ENCODE measurements at places on chromosomes 4 and X.
A peak's percentile ranks its signal among the peaks of the same experiment; 100 is the strongest.

GRCh38 chrX:150229030-150229429 lies 134.1 kb upstream of the MAMLD1 start:
- no peak for DNase-seq

DNA sequence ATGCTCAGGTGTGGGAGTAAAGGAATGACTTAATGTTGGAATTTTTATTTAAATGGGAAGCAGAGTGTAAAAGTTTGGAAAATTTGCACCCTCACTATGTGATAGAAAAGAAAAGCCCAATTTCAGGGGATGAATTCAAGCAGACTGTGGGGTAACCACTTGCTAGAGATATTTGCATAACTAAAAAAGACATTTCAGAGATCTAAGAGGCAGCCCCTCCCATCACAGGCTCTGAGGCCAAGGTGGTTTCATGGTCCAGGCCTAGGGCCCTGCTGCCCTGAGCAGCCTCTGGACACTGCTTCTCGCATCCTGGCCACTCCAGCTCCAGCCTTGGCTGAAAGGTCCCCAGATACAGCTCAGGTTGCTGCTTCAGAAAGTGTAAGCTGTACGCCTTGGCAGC lies 5.9 kb upstream of the XPNPEP2 start:
- no peak for DNase-seq

GRCh38 chr4:150816491-150816890 lies 198.6 kb downstream of the LRBA start:
- DNase-seq = no peak

DNA sequence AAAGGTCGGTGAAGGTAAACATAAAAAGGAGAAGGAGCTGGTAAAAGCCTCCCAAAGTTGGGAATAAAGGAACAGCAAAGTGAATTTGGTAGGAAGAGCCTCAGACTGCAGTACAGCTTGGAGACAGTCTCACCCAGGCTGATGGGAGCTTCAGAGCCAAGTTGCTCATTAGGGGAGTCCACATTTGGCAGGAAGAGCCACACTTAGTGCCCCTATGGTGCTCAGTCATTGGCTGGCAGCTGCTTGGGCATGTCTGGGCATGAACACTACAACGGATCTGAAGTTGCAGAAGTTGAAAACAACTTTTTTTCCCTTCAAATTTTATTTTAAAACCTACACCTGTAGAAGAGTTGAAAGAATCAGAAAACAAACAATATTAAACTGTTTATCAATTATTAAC lies 2497.3 kb downstream of the ARAP2 start:
- DNase-seq = no peak

DNA sequence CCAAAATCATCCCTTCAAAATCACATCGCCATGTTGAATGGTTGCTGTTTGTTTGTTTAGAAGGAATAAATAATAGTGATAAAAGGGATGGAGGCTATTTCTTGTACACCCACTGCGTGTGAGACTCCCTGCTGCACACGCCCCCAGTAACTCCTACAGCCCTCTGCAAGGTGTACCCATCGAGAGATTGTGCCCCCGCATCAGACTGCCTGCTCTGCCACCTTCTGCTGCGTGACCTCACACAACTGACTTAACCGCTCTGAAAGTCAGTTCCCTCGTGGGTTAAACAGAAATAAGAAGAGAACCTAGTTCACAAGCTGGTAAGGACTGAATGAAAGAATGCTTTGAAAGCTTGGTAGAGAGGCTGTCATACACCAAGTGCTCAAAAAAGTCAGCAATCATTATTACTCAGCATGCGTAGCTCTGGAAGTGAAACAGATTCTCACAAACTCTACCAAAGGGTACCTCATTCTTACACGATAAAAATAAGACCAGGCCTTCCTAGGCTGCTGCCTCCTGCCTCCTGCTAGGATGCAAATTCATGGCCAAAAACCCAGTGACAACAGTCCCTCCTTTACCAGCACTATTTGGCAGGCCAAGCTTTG lies 147.1 kb downstream of the CPEB2 start:
- DNase-seq = no peak

GRCh38 chr4:127236889-127237288 lies 395.9 kb upstream of the INTU start:
- no peak for DNase-seq

GRCh38 chr4:90024519-90024918 lies 102.7 kb upstream of the CCSER1 start:
- DNase-seq = no peak

GRCh38 chr4:72809208-72809607 lies 240.2 kb upstream of the ADAMTS3 start:
- DNase-seq = no peak

DNA sequence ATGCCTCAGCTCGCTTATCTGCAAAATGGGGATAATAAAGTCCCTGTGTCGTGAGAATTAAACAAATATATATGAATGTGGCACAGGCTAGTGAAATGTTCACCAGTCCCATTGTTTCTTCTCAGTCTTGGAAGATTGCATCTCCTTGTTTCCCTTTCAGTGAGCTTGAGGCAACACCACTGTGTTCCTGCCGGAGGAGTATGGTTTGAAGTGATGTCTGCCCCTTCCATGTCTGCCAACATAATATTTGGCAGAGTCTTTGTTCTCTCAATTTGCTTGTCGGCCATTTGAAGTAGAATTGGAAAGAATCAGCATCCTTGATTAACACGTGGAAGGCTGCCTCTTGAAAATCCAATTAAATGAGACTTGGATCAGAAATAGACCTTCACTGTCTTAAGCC lies 1088.5 kb upstream of the INTU start:
- no peak for DNase-seq

DNA sequence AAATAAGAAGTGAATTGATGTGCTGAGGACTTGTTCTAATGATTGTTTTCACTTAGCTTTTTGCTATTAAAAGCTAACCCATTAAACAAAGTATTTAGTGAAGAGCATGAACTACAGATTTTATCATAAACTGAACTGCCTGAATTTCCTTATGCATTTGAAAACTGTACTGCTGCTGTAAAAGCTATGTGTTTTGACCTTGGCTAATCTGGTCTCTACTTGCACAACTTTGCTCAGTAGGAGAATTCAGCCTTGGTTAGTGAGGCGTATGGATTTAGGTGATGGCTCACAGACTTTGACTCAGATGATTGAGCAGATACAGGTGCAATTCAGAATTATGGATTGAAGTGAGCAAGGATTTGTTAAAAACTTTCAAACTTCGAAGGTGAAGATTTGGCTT lies 38.7 kb upstream of the FAT1 start:
- DNase-seq = no peak

- no peak for DNase-seq
Measured at GRCh38 chr4:115687052-115687755, 573.8 kb upstream of the NDST4 start.

GRCh38 chr4:139975830-139976272 lies 178.1 kb downstream of the MAML3 start:
- DNase-seq = no peak

- no peak for DNase-seq
Measured at GRCh38 chr4:78426972-78427371, 124.6 kb upstream of the ANXA3 start.

DNA sequence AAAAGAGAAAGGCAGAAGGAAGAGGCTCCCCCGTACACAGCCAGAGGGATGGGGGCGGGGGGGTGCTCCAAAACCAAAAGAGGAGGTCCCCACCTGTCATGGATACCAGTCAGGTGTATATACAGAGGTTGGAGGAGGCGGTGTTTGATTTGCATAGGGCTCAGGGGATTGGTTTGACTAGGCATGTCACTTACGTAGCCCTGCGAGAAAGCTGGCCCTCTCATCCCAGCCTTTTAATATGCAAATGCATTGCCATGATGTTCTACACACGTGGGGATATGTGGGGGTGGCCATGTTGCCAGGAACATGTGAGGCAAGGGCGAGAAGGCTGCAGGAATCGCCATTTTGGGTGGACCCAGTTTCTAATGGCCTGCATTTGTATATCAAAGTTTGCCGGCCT lies 38.6 kb downstream of the TMEM150C start:
- DNase-seq = no peak

- no peak for DNase-seq
Measured at GRCh38 chrX:19532709-19533108, 17.4 kb upstream of the MAP3K15 start.

- no peak for DNase-seq
Measured at GRCh38 chr4:26110493-26110892, 196.5 kb downstream of the SMIM20 start.

DNA sequence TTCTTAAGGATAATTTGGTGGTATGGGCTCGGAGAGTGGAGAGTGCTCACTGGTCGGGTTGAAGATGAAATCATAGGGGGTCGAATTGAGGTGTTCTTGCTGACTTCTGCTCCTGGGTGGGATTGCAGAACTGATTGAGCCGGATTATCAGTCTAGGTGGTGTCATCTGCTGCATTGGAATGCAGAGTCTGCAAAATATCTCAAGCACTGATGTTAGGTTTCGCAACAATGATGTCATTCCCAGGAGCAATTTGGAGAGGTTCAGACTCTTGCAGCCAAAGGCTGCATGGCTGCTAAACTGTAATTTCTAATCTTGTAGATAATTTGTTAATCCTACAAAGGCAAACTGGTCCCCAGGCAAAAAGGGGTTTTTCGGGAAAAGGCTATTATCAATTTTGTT lies 67.7 kb downstream of the RHOH start:
- peak; percentile 36 for DNase-seq

GRCh38 chrX:55118574-55118973 lies 29.8 kb downstream of the PAGE2 start:
- DNase-seq = no peak

DNA sequence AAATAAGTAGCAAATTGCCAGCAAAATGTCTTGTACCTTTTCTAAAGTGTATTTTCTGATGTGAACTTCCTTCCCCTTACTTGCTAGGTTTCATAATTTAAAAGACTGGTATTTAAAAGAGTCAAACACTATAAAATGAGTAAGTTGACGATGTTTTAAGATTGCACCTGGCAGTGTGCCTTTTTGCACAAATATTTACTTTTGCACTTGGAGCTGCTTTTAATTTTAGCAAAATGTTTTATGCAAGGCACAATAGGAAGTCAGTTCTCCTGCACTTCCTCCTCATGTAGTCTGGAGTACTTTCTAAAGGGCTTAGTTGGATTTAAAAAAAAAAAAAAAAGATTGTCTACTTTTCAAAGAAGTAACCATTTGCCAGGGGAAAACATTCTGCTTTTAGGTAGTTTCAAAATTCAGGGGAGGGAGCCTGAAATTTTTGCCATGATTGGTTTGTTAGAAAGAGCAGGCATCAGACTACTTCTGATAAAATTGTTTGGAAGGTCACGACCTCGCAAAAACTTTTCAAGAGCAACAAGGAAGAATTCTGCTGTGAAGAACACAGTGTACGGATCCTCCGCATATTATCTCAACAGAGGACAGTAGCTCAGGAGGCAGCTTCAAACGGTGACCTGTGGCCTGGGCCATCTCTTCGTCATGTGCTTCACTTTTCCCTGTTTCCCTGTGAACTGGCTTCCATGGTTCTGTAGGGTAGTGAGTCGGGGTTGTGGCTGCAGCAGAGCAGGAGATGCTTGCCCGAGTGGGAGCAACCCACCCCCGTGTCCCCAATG lies 66.1 kb downstream of the CDS1 start:
- no peak for DNase-seq

Measured in Daoy (cell line).